Cardiac muscle cell (in vitro differentiated cells and primary cell): ENCODE measurements at places on chromosomes 7 and 10. TPM values are rescaled to one million over a fixed set of nuclear protein-coding genes. Genes with fewer than 3 reads are reported as not detected.

DNAJC12 gene
- polyA plus RNA-seq, result 6.0 and 6.6 TPM in 2 replicates

RSU1 gene
- 47.1 and 69.7 TPM in 2 replicates for polyA plus RNA-seq

PCLO gene
- 0.34 and 0.77 TPM in 2 replicates for polyA plus RNA-seq

GPRIN2 gene
- polyA plus RNA-seq, result 3.3 and 3.7 TPM in 2 replicates

HOXA13 gene
- not detected in 2 replicates for polyA plus RNA-seq

ACTL6B gene
- polyA plus RNA-seq, result not detected in 2 replicates

HOXA11 gene
- polyA plus RNA-seq, result not detected in 2 replicates

OPTN gene
- 16.8 and 21.3 TPM in 2 replicates for polyA plus RNA-seq

BICC1 gene
- polyA plus RNA-seq, result 6.4 and 7.2 TPM in 2 replicates

PON3 gene
- not detected in 2 replicates for polyA plus RNA-seq

DYNC1I1 gene
- polyA plus RNA-seq, result 20.6 and 21.9 TPM in 2 replicates

ZNF735 gene
- not detected in 2 replicates for polyA plus RNA-seq

NACAD gene
- 1.3 and 1.4 TPM in 2 replicates for polyA plus RNA-seq
